HFFc6 (cell line): ENCODE measurements at places on chromosomes 7 and 10.
A peak's percentile ranks its signal among the peaks of the same experiment; 100 is the strongest.

GRCh38 chr7:77664715-77665114, 31.5 kb upstream of the RSBN1L start:
- DNase-seq = no peak
- H3K4me3 ChIP-seq = no peak overlapping the region
- H3K27me3 ChIP-seq = no peaks in the 10 kb centered on the region; the same call in 1 of the 2 replicates
- no peaks in the 10 kb centered on the region; the same call in 1 of the 2 replicates for H3K36me3 ChIP-seq
- H3K27ac ChIP-seq = peak overlapping the region; percentile 24

DNA sequence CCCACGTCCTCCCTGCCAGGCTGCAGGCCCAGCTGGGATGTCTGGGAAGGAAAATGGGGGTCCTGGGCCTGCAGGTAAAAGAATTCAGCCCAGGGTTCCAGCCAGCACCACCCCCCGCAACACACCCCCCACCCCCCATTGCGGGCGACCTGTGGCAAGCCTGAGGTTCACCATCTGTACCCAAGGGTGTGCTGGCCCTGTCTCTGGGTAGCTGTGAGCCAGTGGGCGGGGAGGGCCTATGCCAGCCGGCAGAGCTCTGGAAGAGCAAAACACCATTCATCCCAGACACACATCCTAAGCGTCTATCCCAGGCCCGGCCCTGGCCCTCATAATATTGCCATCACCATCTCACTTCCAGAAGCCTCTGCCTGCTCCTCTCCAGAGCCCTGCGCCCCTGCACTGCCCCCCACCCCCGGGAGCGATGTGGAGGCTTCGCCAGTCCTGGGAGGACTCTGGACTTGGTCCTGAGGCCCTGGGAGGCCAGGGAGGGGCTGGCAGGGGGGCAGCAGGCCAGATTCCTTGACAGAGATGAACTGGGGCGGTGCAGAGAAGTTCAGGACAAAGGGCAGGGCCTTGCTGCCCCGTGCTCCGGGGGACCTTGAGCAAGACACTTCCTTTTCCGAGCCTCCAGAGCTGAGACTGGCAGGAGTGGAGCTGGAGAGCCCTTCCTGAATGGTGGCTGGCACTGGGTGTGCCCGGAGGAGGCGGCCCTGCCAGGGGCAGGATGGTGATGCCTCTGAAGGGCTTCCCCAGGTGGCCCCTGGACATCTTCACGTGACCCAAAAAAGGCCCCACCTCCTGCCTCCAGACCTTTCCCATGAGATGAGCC, 8.7 kb upstream of the TTYH3 start:
- H3K36me3 ChIP-seq = no peaks in the 10 kb centered on the region
- H3K4me1 ChIP-seq = peaks cover 43% of the 10 kb centered on the region
- peaks cover 5% of the 10 kb centered on the region for H3K27me3 ChIP-seq
- no peak overlapping the region for H3K4me3 ChIP-seq
- no peak overlapping the region for H3K27ac ChIP-seq

GRCh38 chr10:109820620-109821405, 102.5 kb downstream of the XPNPEP1 start:
- H3K27ac ChIP-seq = no peak overlapping the region
- DNase-seq = no peak
- H3K36me3 ChIP-seq = no peaks in the 10 kb centered on the region
- no peak overlapping the region for H3K4me3 ChIP-seq

- 0 out of 2 replicates have a peak, but pooled peaks cover 5% of the 10 kb centered on the region for H3K4me1 ChIP-seq
- peaks cover 5% of the 10 kb centered on the region; the same call in 1 of the 2 replicates for H3K36me3 ChIP-seq
- H3K27ac ChIP-seq = no peak overlapping the region
- no peak for DNase-seq
- no peaks in the 10 kb centered on the region for H3K27me3 ChIP-seq
- H3K4me3 ChIP-seq = no peak overlapping the region
Measured at GRCh38 chr10:122390271-122390670, 15.8 kb downstream of the PLEKHA1 start.

GRCh38 chr7:138352570-138353461, 107.2 kb upstream of the TRIM24 start:
- peaks cover 2% of the 10 kb centered on the region; the same call in 1 of the 2 replicates for H3K27me3 ChIP-seq
- H3K4me3 ChIP-seq = no peak overlapping the region
- peaks cover 5% of the 10 kb centered on the region; the same call in 1 of the 2 replicates for H3K36me3 ChIP-seq
- H3K4me1 ChIP-seq = no peaks in the 10 kb centered on the region
- no peak for DNase-seq

DNA sequence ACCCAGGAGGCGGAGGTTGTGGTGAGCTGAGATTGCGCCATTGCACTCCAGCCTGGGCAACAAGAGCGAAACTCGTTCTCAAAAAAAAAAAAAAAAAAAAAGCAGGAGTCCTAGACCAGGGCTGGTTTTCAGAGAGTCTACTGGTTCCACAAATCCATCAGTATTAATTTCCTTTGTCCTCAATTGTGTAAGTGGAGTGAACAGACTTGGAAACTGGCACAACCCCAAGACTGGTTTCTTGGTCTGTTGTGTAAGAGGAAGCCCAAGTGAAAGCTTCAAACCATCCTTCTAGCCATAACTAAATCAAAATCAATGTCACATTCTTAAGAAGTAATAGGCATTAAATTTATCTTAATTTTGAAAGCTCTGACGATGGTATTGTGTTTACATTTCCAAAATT, 213.6 kb downstream of the DGKI start:
- peaks cover 1% of the 10 kb centered on the region; the same call in 1 of the 2 replicates for H3K27me3 ChIP-seq
- no peak overlapping the region for H3K27ac ChIP-seq
- peaks cover 6% of the 10 kb centered on the region; the same call in 1 of the 2 replicates for H3K4me1 ChIP-seq
- no peak for DNase-seq

GRCh38 chr10:33869028-33869427, 534.6 kb upstream of the NRP1 start:
- H3K27me3 ChIP-seq = peaks cover 46% of the 10 kb centered on the region
- no peak for DNase-seq
- no peak overlapping the region for H3K27ac ChIP-seq
- no peaks in the 10 kb centered on the region for H3K4me1 ChIP-seq

DNA sequence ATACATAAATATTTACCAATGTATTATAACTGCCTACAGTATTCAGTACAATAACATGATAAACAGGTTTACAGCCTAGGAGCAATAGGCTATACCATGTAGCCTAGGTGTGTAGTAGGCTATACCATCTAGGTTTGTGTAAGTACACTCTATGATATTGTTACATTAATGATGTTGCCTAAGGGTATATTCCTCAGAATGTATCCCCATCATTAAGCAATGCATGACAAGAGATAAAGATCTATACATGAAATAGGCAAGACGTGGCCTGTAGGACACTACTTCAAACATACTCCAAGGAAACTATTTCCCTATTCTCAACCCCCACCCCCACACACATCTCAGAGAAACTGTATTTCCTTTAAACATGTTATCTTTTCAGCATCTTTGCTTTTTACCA, 15.3 kb upstream of the ADAM22 start:
- H3K4me3 ChIP-seq = no peak overlapping the region

GRCh38 chr7:150945853-150946420, 32.2 kb downstream of the KCNH2 start:
- H3K4me1 ChIP-seq = peaks cover 6% of the 10 kb centered on the region
- DNase-seq = no peak
- H3K27me3 ChIP-seq = peaks cover 23% of the 10 kb centered on the region
- no peaks in the 10 kb centered on the region for H3K36me3 ChIP-seq
- no peak overlapping the region for H3K27ac ChIP-seq

DNA sequence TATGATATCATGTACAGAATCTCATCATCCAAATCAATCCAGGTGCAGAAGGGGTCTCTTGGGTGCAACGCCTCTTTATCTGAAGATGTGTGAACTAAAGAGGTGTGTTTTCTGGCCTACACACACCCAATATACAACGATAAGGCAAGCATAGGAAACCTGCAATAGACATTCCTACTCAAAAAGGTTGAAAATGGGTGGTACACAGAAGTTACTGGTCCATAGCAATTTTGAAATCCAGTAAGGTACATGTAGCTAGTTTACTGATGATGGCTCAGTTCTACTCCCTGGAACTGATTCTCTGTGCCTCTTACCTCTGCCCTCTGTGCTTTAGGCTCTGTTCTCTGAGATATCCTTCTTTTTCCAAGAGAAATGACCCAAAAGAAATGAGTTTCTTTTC, 22.2 kb upstream of the CCDC3 start:
- H3K4me1 ChIP-seq = no peaks in the 10 kb centered on the region
- no peak for DNase-seq
- H3K27ac ChIP-seq = no peak overlapping the region
- peaks cover 1% of the 10 kb centered on the region; the same call in 1 of the 2 replicates for H3K27me3 ChIP-seq
- H3K4me3 ChIP-seq = no peak overlapping the region

- no peaks in the 10 kb centered on the region; the same call in 1 of the 2 replicates for H3K27me3 ChIP-seq
- no peak overlapping the region for H3K27ac ChIP-seq
- H3K36me3 ChIP-seq = no peaks in the 10 kb centered on the region
Measured at GRCh38 chr10:25556457-25556856, 377.6 kb upstream of the MYO3A start.

DNA sequence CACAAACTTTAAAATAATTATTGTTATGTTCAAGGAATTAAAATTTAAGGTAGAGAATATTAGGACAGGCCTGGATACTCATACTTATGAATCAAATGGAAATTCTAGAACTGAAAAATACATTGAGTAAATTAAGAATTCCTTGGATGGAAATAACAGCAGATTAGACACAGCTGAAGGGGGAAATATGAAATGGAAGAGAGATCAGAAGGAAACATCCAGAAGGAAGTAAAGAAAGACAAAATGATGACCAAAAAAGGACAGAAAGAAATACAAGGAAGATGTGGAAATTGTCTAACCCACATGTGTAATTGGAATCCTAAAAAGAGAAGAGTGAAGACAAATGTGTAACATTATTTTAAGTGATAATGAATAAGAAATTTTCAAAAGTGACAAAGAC, 128.9 kb downstream of the ATRNL1 start:
- no peak overlapping the region for H3K4me3 ChIP-seq
- no peak overlapping the region for H3K27ac ChIP-seq
- DNase-seq = no peak
- no peaks in the 10 kb centered on the region for H3K27me3 ChIP-seq
- H3K36me3 ChIP-seq = no peaks in the 10 kb centered on the region
- no peaks in the 10 kb centered on the region for H3K4me1 ChIP-seq

DNA sequence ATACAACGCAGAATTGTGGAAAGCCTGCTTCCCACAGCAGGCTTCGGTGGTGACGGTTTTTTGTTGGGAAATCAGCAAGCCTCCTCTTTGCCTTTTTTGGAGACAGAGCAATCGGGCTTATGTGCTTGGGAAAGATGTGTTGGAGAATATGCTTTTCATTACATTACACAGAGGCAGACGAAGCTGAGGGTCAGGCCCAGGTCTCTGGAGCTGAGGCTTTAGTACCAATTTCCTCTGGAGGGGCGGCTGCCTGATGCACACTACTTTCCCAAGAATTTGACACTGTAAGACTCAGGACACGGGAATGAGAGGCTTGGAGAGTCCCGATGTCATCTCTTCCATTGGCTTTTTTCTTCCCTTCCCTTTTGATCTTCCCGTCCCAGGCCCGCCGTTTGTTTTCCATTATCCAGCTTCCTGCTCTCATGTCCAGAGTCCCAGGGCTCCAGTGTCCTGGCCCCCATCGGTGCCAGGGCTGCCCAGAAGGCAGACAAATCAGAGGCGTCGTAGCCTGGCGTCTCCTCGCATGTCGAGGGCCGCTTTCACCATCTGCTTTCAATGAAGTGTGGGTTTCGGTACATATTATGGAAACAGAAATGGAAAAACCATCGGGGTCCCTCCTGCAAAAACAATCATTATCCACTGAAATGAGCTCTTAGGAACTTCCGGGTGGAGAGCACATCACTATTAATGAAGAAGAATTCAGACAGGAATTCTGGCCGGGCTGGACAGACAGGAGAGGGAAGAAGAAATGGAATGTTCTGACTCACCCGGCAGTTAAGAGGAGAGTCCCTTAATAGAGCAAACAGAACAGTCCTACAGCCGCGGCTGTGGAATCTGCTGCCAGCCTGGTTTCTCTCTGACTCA, 123.0 kb upstream of the JCAD start:
- peak; percentile 91 for DNase-seq
- H3K36me3 ChIP-seq = no peaks in the 10 kb centered on the region
- H3K4me1 ChIP-seq = peaks cover 81% of the 10 kb centered on the region
- peak overlapping the region; percentile 85 for H3K4me3 ChIP-seq

GRCh38 chr10:95305606-95306317, 15.0 kb upstream of the PDLIM1 start:
- no peaks in the 10 kb centered on the region for H3K36me3 ChIP-seq
- H3K4me3 ChIP-seq = no peak overlapping the region
- DNase-seq = no peak
- H3K27me3 ChIP-seq = peaks cover 2% of the 10 kb centered on the region
- peaks cover 36% of the 10 kb centered on the region for H3K4me1 ChIP-seq
- H3K27ac ChIP-seq = no peak overlapping the region

- H3K36me3 ChIP-seq = peaks cover 5% of the 10 kb centered on the region; the same call in 1 of the 2 replicates
- H3K4me3 ChIP-seq = no peak overlapping the region
- H3K4me1 ChIP-seq = no peaks in the 10 kb centered on the region
- H3K27ac ChIP-seq = no peak overlapping the region
- DNase-seq = no peak
- no peaks in the 10 kb centered on the region for H3K27me3 ChIP-seq
Measured at GRCh38 chr10:130377986-130378540, 241.9 kb downstream of the GLRX3 start.

DNA sequence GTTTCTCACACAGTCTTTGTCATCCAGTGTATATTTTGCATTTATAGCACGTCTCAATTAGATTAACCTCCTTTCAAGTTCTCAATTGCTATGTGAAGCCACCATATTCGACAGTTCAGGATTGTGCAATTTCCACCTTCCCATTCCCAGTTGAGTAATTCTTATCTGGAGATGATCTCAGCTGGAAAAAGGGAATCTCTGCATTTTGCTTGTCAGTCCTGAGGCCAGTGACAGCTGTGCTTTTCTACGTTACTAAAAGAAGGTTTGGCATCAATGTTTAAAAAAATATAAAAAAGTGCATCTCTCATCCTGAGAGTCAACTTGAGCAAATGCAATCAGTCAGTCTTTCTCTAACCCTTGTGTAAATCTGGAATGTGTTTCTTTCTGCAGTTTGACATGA, 247.7 kb downstream of the PRKG1 start:
- H3K36me3 ChIP-seq = peaks cover 5% of the 10 kb centered on the region; the same call in 1 of the 2 replicates
- H3K4me1 ChIP-seq = peaks cover 6% of the 10 kb centered on the region
- H3K27me3 ChIP-seq = peaks cover 4% of the 10 kb centered on the region; the same call in 1 of the 2 replicates
- no peak overlapping the region for H3K27ac ChIP-seq

GRCh38 chr10:113735913-113736312, 15.6 kb upstream of the PLEKHS1 start:
- no peak for DNase-seq
- H3K27me3 ChIP-seq = peaks cover 4% of the 10 kb centered on the region
- no peak overlapping the region for H3K27ac ChIP-seq
- H3K36me3 ChIP-seq = no peaks in the 10 kb centered on the region

GRCh38 chr7:129556607-129557133, 54.3 kb downstream of the SMKR1 start:
- no peak overlapping the region for H3K27ac ChIP-seq
- H3K36me3 ChIP-seq = no peaks in the 10 kb centered on the region
- H3K4me1 ChIP-seq = peaks cover 9% of the 10 kb centered on the region

- H3K36me3 ChIP-seq = no peaks in the 10 kb centered on the region
- no peaks in the 10 kb centered on the region; the same call in 1 of the 2 replicates for H3K27me3 ChIP-seq
- H3K4me3 ChIP-seq = no peak overlapping the region
- no peak overlapping the region for H3K27ac ChIP-seq
- H3K4me1 ChIP-seq = no peaks in the 10 kb centered on the region
- DNase-seq = no peak
Measured at GRCh38 chr7:25311346-25311745, 83.1 kb upstream of the NPVF start.

- H3K4me1 ChIP-seq = peaks cover 37% of the 10 kb centered on the region
- DNase-seq = no peak
- no peaks in the 10 kb centered on the region for H3K36me3 ChIP-seq
- H3K4me3 ChIP-seq = no peak overlapping the region
Measured at GRCh38 chr7:28862595-28863272, 95.4 kb downstream of the TRIL start.
